Motor neuron (in vitro differentiated cells): ENCODE measurements at places on chromosomes 1 and 21. TPM values are rescaled to one million over a fixed set of nuclear protein-coding genes. Genes with fewer than 3 reads are reported as not detected.

GRHL3 gene
- total RNA-seq = 1.1 and 2.6 TPM in 2 replicates

DNA sequence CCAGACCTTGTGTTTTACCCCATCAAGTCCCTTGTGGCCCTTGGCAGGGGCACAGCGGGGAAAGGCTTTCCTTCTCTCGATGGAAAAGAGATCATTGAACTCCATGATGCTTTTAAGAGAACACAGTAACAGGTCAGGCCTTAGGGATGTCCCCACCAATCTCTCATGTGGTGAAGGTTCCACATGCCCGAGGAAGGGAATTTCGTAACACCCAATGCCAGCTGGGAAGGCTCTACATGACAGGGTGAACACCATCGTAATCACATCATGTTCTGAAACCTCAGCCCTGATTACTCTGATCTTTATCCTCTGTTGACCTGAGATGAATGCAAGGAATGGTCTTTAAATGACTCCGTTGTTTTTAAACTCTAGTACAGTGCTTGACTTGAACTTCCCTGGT, 105.5 kb upstream of the SPAG17 start:
- no peak for ATAC-seq

SPRR1B gene
- total RNA-seq = not detected in 2 replicates

OR2T5 gene
- not detected in 2 replicates for total RNA-seq

- no peak for ATAC-seq
Observed at GRCh38 chr1:96296991-96297390, 424.6 kb upstream of the PTBP2 start.
